Stimulated activated CD4-positive, alpha-beta T cell treated with anti-CD3 and anti-CD28 coated beads, TNF-alpha, amount 100 ng/mL, for 4 hours (primary cell): ENCODE measurements at places on chromosomes 6 and 20.

- no peak for DNase-seq
Observed at GRCh38 chr6:166032366-166033200, 135.1 kb downstream of the TBXT start.

DNA sequence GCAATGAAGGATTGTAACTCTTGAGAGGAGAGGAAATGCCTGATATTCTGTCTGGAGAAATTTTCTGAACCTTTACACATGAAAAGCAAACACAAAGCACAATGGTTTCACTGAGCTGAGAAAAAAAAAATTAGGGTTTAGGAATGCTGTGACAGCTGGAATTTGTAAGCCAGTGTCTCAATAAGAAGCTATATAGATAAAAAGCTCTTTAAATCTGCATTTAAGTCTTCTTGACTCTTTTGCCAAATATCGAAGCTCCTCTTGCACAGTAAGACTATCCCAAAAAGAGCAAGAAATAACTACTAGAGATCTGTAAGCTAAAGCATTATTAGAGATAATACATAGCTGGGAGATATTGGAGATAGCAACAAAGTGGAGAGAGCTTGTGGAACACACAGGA is 1334.0 kb upstream of the CITED2 start:
- DNase-seq: no peak

- DNase-seq: no peak
Observed at GRCh38 chr6:25026723-25027122, 91.0 kb upstream of the RIPOR2 start.

GRCh38 chr6:5584078-5584482 is 322.8 kb downstream of the FARS2 start:
- no peak for DNase-seq

GRCh38 chr20:45206725-45207124 is at the start of gene SEMG1:
Gene SEMG1 (plus strand): TSS chr20:45207033. CDS start chr20:45207054, 21 bp downstream.
- no peak for DNase-seq

GRCh38 chr6:41518118-41518517 is 28.1 kb upstream of the FOXP4 start:
- DNase-seq: no peak

GRCh38 chr20:43542674-43543073 is 16.2 kb upstream of the SGK2 start:
- no peak for DNase-seq

DNA sequence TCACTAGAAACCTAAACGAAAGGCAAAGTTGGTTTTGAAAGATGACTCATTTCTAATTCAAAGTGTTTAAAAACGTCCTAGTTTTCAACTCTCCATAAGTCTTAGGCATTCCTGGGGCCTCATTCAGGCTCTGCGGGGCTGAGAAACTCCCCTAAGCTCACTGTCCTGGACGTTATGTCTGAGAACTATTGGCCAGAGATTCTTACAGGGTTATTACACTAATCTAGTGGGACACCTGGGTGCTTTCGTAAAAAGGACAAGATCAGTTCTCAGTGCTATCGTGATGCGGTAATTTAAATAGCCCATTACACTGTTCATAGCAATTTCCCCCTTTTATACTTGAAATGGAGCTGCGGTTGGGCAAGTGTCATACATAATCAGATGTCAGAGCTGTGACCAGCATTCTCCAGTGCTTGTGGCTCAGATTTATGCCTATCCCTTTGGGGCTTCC is 280.9 kb downstream of the QKI start:
- no peak for DNase-seq
